ENCODE measurements at places on chromosomes 4 and X. TPM values are rescaled to one million over a fixed set of nuclear protein-coding genes. Genes with fewer than 3 reads are reported as not detected.

Gene POU4F2
- total RNA-seq = not detected

Gene ATRX
- 67.3 TPM for total RNA-seq

Gene PAK3
- 1.7 TPM for total RNA-seq

Gene SLC26A1
- 0.22 TPM for total RNA-seq

Gene FABP2
- total RNA-seq = not detected

Gene TMSB4X
- total RNA-seq = 26,410 TPM

Gene FBXL5
- total RNA-seq = 97.6 TPM

Gene PPP2R2C
- 0.54 TPM for total RNA-seq

Gene MAGEB4
- not detected for total RNA-seq

Gene COX7B2
- not detected for total RNA-seq

Gene F8A1
- 2.1 TPM for total RNA-seq

Gene GPR82
- not detected for total RNA-seq

Gene DRP2
- not detected for total RNA-seq

Gene MTMR1
- total RNA-seq = 11.3 TPM

Gene MXRA5
- under 0.01 TPM for total RNA-seq

Gene PPA2
- 48.3 TPM for total RNA-seq

Gene NEXMIF
- total RNA-seq = under 0.01 TPM

Gene VCX3B
- total RNA-seq = not detected

Gene CT45A1
- total RNA-seq = not detected

Gene UGT2B7
- not detected for total RNA-seq

Gene ABCG2
- 6.1 TPM for total RNA-seq

Gene SOWAHB
- not detected for total RNA-seq
